Memory B cell (primary cell): ENCODE measurements at places on chromosomes 11 and 22.

DNA sequence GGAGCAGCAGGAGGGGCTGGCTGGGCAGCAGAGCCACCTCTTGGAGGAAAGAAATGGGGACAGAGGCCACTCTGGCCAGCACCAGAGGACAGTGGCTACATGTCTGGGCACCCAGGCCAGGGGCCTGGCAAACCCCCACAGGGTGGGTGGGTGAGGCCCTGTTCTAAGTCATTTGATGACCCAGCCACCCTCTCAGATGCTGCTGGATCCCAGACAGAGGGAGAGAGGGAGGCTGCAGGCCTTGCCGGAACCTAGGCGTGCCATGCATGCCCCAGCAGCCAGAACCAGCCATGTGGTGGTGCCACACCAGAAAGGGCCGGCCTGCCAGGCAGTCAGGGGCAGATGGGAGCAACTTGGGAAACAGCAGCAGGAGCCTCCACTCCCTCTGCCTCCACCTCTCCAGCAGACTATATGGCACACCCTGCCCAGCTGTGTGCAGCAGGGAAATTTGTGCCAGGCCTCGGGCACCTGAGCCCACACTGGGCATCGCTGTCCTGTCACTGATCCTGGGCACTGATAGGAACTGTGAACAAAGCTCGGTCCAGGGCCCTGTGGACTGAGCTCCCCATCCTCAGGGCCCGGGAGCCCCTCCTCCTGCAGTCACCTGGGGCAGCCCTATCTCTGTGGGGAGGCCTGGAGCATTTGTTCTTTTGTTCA, 45.2 kb downstream of the RTN4R start:
- H3K4me3 ChIP-seq: no peak overlapping the region
- H3K4me1 ChIP-seq: no peaks in the 10 kb centered on the region
- no peak for DNase-seq
- H3K27ac ChIP-seq: no peak overlapping the region
- H3K27me3 ChIP-seq: peaks cover 4% of the 10 kb centered on the region
- H3K36me3 ChIP-seq: no peaks in the 10 kb centered on the region

GRCh38 chr11:87307101-87307500, 269.4 kb downstream of the TMEM135 start:
- DNase-seq: no peak
- no peaks in the 10 kb centered on the region for H3K27me3 ChIP-seq
- H3K27ac ChIP-seq: no peak overlapping the region
- peaks cover 13% of the 10 kb centered on the region for H3K36me3 ChIP-seq
- H3K4me1 ChIP-seq: no peaks in the 10 kb centered on the region
- no peak overlapping the region for H3K4me3 ChIP-seq

DNA sequence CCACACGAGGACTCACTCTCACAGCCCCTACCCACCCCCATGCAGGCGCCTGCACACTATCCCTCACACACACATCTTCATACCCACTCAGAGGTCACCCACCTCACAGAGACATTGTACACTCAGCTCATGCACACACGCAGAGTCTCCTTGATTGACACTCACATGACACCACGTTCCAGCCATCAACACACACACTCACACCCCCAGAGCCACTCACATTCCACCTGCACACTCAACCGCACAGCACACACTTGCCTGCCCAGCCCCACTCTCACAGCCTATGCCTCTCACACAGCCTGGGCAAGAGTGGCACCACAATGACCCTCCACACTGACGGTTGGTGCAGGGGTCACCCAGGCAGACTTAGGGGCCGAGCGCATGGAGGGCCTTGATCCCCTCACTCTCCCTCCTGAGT, 2.2 kb downstream of the SPI1 start:
- no peak for DNase-seq
- peak overlapping the region; percentile 98 for H3K4me3 ChIP-seq
- H3K4me1 ChIP-seq: peaks cover 19% of the 10 kb centered on the region
- no peaks in the 10 kb centered on the region for H3K27me3 ChIP-seq
- no peak overlapping the region for H3K27ac ChIP-seq
- H3K36me3 ChIP-seq: peaks cover 12% of the 10 kb centered on the region

DNA sequence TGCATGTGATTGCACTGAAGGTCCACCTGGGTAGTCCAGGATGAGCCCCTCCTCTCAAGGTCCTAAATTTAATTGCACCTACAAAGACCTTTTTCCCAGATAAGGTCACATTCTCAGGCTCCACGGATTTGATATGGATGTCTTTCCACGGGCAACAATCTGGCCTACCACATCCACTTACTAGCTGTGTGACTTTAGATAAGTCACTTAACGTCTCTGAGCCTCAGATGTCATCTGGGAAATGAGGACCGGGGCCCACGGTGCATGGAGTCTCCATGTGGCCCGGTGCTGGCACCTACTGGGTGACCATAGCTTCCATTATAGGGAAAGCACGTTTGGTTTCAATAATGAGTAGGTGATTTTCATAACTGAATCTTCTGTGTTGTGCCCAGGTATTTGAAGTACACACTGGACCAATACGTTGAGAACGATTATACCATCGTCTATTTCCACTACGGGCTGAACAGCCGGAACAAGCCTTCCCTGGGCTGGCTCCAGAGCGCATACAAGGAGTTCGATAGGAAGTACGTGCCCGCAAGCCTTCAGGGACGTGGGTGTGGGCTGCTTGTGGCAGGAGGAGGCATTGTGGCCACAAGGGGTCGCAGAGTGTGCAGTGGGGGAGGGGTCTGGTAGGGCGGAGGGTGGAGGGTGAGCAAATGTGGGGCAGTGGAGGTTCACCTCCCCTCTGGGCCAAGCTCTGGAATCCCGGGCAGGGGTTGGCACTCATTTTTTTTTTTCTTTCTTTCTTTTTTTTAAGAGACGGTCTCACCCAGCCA, 55.7 kb downstream of the ARHGAP8 start:
- no peak overlapping the region for H3K27ac ChIP-seq
- DNase-seq: no peak
- no peak overlapping the region for H3K4me3 ChIP-seq
- no peaks in the 10 kb centered on the region for H3K36me3 ChIP-seq

DNA sequence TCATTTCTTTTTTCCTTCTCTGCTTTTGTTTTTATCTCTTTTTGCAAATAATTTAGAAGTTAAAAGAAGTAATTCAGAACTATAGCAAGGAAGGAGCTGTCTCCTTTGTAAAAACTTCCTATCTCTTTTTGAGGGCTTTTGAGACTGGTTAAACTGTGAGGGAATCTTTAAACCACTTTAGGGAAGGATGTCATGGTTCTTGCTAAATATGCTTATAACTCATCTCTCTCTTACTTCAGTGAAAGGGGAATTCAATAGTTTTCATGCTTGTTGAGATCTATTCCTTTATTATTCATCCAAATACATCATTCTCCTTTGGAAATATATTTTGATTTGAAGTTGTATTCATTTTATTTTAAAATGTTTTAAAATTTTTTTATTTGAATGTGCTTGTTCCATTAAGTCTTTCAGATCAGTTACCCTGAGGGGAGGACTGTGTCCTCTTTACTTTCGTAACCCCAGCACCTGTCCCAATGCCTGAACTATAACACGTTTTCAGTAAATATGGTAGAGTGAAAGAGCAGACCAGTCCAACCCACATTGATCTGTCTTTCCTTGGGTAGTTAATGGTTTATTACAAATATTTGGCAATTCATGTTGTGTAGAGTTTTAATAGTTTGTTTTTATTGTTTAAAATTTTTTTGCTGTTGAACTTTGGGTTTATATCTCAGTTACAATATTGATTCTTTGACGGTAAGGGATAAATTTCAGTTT, 27.5 kb downstream of the AMOTL1 start:
- no peaks in the 10 kb centered on the region for H3K4me1 ChIP-seq
- peaks cover 6% of the 10 kb centered on the region for H3K27me3 ChIP-seq

- peaks cover 34% of the 10 kb centered on the region for H3K27me3 ChIP-seq
- no peak overlapping the region for H3K27ac ChIP-seq
- DNase-seq: no peak
- H3K4me3 ChIP-seq: no peak overlapping the region
These were observed 59.2 kb downstream of the CACNG2 start for GRCh38 chr22:36644333-36644757.

DNA sequence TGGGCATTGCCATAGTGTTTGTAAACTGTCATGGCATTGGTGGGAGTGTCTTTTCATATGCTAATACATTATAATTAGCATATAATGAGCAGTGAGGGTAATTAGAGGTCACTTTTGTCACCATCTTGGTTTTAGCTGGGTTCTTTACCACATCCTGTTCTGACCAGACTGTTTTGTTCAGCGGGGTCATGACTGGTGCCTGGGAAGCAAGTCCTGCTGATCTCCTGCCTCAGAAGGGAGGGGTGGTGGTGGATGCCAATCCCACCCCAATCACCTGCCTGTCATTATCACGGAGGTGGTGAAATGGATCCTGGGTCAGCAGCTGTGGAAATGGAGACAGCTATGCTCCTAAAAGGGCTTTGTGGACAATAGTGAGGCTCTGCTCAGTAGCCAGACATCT, 31.2 kb downstream of the IL18 start:
- H3K4me1 ChIP-seq: no peaks in the 10 kb centered on the region
- H3K4me3 ChIP-seq: no peak overlapping the region
- no peak for DNase-seq
- H3K27me3 ChIP-seq: no peaks in the 10 kb centered on the region
- H3K27ac ChIP-seq: no peak overlapping the region

DNA sequence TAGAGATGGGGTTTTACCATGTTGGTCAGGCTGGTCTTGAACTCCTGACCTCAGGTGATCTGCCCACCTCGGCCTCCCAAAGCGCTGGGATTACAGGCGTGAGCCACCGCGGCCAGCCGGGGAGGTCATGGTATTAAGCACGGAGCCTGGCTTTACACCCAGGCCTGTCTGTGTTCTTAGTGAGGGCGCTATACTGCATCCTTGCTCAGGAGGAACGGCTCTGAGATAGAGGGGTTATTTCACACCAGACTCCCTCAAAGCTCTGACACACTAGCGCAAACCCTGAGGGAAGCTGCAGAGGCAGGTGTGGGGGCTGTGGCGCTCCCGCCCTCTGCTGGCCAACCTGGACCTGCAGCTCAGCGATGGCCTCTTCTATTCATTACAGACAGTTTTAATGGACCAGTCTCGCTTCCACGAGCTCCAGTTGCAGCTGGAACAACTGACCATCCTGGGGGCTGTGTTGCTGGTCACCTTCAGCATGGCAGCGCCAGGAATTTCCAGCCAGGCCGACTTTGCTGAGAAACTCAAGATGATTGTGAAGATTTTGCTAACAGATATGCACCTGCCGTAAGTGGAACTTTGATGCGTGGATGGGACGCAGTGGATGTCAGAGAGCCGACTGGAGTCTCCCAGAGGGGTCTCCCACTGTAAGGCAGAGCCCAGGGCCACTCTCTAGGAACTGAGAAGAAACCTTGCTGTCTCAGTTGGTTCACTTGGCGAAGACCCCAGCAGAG, 26.2 kb downstream of the TCP11L1 start:
- no peak overlapping the region for H3K27ac ChIP-seq
- DNase-seq: peak; percentile 61
- H3K27me3 ChIP-seq: no peaks in the 10 kb centered on the region
- peaks cover 12% of the 10 kb centered on the region for H3K36me3 ChIP-seq
- H3K4me1 ChIP-seq: peaks cover 18% of the 10 kb centered on the region

GRCh38 chr22:25966448-25966913, 202.8 kb upstream of the SEZ6L start:
- no peak overlapping the region for H3K4me3 ChIP-seq
- H3K36me3 ChIP-seq: peaks cover 3% of the 10 kb centered on the region
- H3K27me3 ChIP-seq: peaks cover 11% of the 10 kb centered on the region
- H3K4me1 ChIP-seq: no peaks in the 10 kb centered on the region
- no peak for DNase-seq
- H3K27ac ChIP-seq: no peak overlapping the region

DNA sequence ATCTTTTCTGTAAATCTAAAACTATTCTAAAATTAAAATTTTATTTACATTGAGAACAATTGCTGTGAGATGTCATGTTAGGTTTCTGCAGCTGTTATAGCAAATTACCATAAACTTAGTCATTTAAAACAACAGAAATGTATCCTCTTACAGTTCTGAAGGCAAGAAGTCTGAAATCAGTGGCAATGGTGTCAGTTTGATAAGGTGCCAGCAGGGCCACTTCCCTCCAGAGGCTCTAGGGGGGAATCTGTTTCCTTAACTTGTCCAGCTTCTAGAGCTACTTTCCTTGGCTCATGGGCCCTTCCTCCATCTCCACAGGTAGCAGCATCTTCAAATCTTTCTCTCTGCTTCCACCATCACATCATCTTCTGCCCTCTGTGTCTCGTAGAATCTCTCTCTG, 23.0 kb downstream of the MOGAT2 start:
- H3K4me3 ChIP-seq: no peak overlapping the region
- H3K27me3 ChIP-seq: peaks cover 18% of the 10 kb centered on the region
- no peaks in the 10 kb centered on the region for H3K4me1 ChIP-seq

- DNase-seq: no peak
- H3K27ac ChIP-seq: no peak overlapping the region
- no peaks in the 10 kb centered on the region for H3K36me3 ChIP-seq
- no peak overlapping the region for H3K4me3 ChIP-seq
These were observed 53.8 kb upstream of the TTC12 start for GRCh38 chr11:113260541-113260940.

DNA sequence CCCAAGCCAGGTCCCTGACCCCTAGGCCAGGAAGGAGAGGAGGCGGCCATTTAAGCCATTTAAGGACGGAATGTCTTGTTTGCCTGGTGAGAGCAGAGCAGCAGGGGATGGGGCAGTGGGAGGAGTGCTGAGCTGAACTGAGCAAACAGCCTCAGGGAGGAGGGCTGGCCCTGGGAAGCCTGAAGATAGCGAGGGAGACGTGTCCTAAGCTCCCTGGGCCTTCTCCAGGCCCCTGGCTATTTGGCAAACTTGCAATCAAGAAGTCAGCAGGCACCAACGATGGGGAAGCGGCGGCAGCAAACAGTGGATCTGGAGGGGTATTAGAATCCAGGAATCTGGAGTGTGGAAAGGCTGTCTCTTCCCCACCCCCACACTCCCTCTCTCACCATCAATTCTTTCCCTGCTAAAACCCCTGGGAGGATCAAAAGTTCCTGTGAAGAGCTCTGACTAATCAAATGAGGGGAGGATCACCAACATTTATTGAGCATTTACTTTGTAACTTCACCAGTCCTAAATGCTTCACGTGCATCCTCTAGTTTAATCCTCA, 8.8 kb downstream of the BCL9L start:
- H3K4me1 ChIP-seq: peaks cover 79% of the 10 kb centered on the region
- DNase-seq: no peak
- no peaks in the 10 kb centered on the region for H3K27me3 ChIP-seq
- no peak overlapping the region for H3K4me3 ChIP-seq

GRCh38 chr11:64539711-64540427, 51.2 kb upstream of the SLC22A12 start:
- H3K4me3 ChIP-seq: no peak overlapping the region
- peaks cover 5% of the 10 kb centered on the region for H3K4me1 ChIP-seq
- DNase-seq: no peak
- H3K36me3 ChIP-seq: no peaks in the 10 kb centered on the region

DNA sequence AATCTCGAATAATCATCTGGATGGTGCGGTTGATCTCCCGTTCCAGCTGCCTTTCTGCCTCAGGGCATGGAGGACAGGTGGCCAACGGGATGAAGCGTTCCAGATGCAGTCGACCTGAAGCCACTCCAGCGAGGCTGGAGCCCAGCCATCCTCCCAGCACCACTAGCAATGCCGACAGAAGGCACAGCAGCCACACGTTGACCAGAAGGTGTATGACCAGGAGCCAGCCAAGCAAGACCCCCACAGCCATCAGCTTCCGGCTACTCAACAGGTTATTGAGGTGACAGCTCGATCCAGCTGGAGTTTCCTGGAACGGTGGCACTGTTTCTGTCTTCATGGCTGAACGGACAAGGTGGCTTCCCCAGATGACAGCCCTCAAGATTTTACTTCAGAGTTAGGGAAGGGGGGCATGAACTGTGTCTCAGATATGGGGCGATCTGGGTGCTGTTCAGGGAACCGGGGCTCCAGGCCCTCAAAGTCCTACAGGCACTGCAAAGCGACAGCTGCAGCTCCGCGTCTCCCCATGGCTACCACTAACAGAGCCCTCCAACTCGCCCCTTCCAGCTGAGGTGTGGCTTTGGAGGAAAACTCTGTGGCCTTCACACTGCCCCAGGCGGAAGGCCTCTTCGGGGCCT, 559 bp downstream of the SNX19 start:
- H3K27me3 ChIP-seq: peaks cover 2% of the 10 kb centered on the region
- DNase-seq: no peak
- peak overlapping the region; percentile 84 for H3K4me3 ChIP-seq
- peaks cover 16% of the 10 kb centered on the region for H3K4me1 ChIP-seq
- H3K36me3 ChIP-seq: peaks cover 18% of the 10 kb centered on the region
